HAP-1 (cell line): ENCODE measurements at places on chromosomes 1 and 21.

- DNase-seq: no peak
Measured at GRCh38 chr1:168485048-168485447, 58.7 kb downstream of the XCL2 start.

- DNase-seq: no peak
Measured at GRCh38 chr1:188615321-188615720, 1786.6 kb downstream of the PLA2G4A start.

DNA sequence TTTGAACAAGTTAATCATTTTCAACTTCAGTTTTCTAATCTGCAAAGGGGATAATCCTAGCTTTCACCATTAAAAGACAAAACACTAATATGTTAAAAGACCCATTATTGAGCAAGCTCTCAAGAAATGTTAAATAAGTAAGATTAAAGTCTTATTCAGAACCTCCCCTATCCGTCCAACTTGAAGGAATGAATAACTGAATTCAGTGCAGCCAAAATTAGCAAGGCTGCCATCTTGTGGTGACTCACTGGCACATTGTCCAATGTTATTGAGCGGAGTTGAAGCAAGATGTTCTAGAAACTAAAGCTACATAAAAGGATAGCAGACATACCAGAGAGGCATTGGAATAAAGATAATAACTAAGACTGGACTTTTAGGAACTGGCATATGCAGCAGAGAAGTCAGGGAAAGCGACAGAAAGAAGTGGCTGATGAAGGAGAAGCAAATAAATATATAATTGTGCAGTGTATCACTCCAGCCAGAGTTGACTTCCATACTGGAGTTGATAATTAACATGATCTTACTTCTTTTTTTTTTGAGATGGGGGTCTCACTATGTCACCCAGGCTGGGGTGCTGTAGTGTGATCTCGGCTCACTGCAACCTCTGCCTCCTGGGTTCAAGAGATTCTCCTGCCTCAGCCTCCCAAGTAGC is 8.2 kb upstream of the CAP1 start:
- DNase-seq: peak; percentile 55

GRCh38 chr21:39350094-39351005 is 1.5 kb upstream of the HMGN1 start:
- DNase-seq: no peak

DNA sequence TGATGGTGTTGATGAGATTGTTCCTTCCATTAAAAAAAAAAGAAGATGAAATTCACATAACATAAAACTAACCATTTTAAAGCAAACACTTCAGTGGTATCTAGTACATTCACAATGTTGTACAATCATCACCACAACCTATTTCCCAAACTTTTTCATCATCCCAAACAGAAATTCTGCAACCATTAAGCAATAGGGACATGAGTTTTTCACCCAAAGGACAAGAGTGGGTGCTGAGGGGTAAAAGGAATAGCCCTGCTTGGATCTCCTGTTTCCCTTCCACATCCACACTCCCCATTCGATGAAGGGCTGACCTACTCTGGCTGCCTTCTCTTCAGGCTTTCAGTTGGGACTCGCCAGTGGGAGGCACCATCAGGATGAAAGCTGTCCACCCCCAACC is 59.3 kb downstream of the SLC9A1 start:
- DNase-seq: no peak

- no peak for DNase-seq
Measured at GRCh38 chr1:161244888-161245287, 6.9 kb upstream of the NR1I3 start.

GRCh38 chr21:25936776-25937175 is 202.0 kb downstream of the GABPA start:
- DNase-seq: no peak

- DNase-seq: no peak
Measured at GRCh38 chr1:163870666-163871065, 548.9 kb downstream of the NUF2 start.
